ENCODE measurements at places on chromosomes 1 and 21. TPM values are rescaled to one million over a fixed set of nuclear protein-coding genes. Genes with fewer than 3 reads are reported as not detected.

SLC16A4 gene
- 11.0 TPM for total RNA-seq

RXFP4 gene
- not detected for total RNA-seq

GRCh38 chr1:183124259-183124658 lies 61.8 kb upstream of the LAMC2 start:
- no peak for DNase-seq
- H3K27ac ChIP-seq = peak overlapping the region; percentile 14
- peaks cover 99% of the 10 kb centered on the region for H3K36me3 ChIP-seq
- H3K27me3 ChIP-seq = no peaks in the 10 kb centered on the region
- no peaks in the 10 kb centered on the region for H3K4me1 ChIP-seq
- no peak overlapping the region for H3K4me3 ChIP-seq

DNA sequence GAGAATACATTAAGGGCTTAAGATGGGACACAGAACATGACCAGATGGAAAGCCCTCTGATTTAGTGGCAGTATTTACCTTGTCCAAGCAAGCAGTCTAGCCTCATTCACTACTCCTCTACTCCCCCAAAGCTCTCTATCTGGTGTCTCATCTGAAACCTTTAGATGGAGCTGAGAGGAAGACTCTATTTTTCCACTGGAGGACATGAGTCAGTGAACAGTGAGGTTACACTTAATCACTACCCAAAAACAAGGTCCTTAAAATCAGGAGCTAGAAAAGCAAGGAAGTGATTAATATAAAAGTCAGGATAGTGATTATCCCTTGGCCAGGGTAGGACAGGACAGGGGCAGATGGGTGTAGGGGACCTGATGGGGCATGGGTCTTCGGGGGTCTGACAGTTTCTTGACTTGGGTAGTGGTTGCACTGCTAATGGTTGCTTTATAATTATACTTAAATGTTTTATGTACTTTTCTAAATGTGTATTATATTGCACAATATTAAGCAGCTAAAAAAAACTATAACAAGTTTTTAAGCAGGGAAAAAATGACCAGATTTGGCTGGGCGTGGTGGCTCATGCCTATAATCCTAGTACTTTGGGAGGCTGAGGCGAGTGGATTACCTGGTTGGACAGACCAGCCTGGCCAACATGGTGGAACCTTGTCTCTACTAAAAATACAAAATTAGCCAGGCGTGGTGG lies 3.0 kb downstream of the PTPN22 start:
- peaks cover 5% of the 10 kb centered on the region for H3K4me1 ChIP-seq
- H3K36me3 ChIP-seq = no peaks in the 10 kb centered on the region
- H3K4me3 ChIP-seq = no peak overlapping the region
- H3K27ac ChIP-seq = peak overlapping the region; percentile 74
- no peak for DNase-seq

DNA sequence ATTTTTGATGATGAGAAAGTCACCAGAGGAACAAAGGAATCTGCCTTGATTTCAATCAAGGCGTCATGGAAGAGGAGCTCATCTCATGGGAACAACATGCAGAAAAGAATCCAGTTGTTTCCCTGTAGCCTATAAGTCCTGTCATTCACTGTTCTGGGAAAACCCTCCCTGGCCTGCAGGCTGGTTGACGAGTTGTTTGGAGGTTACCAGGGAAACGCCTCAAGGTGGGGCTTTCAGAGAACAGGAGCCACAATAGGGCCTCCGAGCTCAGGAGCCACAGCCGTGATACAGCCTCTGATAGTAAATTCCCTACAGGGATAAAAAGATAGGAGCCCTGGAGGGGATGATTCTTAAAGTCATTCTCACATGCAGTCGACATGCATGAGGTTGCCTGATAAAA lies 135.2 kb downstream of the PSMG1 start:
- H3K36me3 ChIP-seq = peaks cover 11% of the 10 kb centered on the region
- peaks cover 38% of the 10 kb centered on the region for H3K4me1 ChIP-seq
- H3K4me3 ChIP-seq = peak overlapping the region; percentile 44
- peak; percentile 94 for DNase-seq
- peak overlapping the region; percentile 99 for H3K27ac ChIP-seq
- no peaks in the 10 kb centered on the region for H3K27me3 ChIP-seq

MARCKSL1 gene
- 0.65 TPM for total RNA-seq

GRCh38 chr1:60224523-60224922 lies 151.0 kb upstream of the C1orf87 start:
- no peak for DNase-seq
- H3K4me3 ChIP-seq = no peak overlapping the region
- no peak overlapping the region for H3K27ac ChIP-seq
- H3K4me1 ChIP-seq = no peaks in the 10 kb centered on the region

- peaks cover 34% of the 10 kb centered on the region for H3K4me1 ChIP-seq
- no peak overlapping the region for H3K4me3 ChIP-seq
- H3K36me3 ChIP-seq = no peaks in the 10 kb centered on the region
- peak overlapping the region; percentile 43 for H3K27ac ChIP-seq
- H3K27me3 ChIP-seq = no peaks in the 10 kb centered on the region
- peak; percentile 86 for DNase-seq
These were observed 136.1 kb downstream of the TNFSF18 start for GRCh38 chr1:172914501-172915144.

DNA sequence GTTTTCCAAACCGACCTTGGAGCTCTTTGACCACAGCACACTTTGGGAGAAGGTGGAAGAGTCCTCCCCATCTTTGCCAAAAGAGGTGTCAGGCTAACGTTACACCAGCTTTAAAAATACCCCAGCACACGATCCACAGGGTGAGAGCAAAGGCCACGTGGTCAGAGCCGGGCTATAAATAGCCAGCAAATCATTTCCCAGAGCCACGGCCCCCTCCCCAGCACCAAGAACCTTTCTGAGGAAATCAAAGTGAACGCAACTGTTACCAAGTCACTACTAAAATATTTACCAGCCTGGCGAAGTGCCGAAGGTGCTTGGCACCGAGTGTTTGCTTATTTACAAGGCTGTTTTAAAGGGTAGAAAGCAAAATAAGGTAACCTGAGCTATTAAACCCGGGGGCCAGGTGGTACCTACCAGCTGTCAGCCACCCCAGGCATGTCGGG lies 72.4 kb downstream of the CASZ1 start:
- peak overlapping the region; percentile 82 for H3K27ac ChIP-seq
- H3K4me3 ChIP-seq = no peak overlapping the region
- H3K36me3 ChIP-seq = no peaks in the 10 kb centered on the region

CLEC20A gene
- total RNA-seq = not detected

GRCh38 chr21:29378832-29379231 lies 80.1 kb downstream of the BACH1 start:
- peak overlapping the region; percentile 72 for H3K27ac ChIP-seq
- H3K36me3 ChIP-seq = peaks cover 11% of the 10 kb centered on the region
- H3K27me3 ChIP-seq = no peaks in the 10 kb centered on the region

DNA sequence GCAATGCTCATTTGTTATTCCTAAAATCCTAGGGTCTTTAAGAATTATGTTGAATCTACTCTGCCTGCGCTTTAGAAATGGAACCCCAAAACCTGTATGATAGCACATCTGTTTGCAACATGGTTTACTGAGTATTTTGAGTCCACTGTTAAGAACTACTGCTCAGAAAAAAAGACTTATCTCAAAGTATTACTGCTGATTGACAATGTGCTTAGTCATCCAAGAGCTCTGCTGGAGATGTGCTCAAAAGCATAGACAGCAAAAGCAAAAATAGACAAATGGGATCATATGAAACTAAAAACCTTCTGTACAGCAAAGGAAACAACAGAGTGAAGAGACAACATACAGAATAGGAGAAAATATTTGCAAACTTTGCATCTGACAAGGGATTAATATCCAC lies 107.0 kb downstream of the CTH start:
- H3K4me1 ChIP-seq = no peaks in the 10 kb centered on the region
- no peaks in the 10 kb centered on the region for H3K36me3 ChIP-seq
- no peak for DNase-seq
- H3K27me3 ChIP-seq = peaks cover 52% of the 10 kb centered on the region

DNA sequence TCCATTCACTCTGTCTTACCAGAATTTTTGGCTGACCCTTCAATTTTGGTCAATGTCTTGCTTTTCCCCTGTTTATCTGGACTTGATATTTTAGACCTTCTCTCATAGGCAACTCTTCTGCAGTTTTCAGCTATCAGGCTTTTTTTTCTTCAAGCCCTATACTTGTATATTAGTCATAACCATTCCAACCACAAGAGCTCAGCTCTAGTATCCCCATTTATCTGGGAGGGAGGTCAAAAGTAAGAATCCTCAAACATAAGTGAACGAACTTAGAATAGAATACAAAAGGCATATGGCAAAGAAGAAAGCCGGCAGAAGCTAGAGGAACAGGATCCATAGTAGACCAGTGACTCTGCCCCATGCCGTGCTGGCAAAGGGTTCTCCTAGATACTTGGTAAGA lies 45.9 kb upstream of the TNFSF4 start:
- H3K27me3 ChIP-seq = no peaks in the 10 kb centered on the region
- no peaks in the 10 kb centered on the region for H3K36me3 ChIP-seq
- no peak overlapping the region for H3K4me3 ChIP-seq
- DNase-seq = no peak

DNA sequence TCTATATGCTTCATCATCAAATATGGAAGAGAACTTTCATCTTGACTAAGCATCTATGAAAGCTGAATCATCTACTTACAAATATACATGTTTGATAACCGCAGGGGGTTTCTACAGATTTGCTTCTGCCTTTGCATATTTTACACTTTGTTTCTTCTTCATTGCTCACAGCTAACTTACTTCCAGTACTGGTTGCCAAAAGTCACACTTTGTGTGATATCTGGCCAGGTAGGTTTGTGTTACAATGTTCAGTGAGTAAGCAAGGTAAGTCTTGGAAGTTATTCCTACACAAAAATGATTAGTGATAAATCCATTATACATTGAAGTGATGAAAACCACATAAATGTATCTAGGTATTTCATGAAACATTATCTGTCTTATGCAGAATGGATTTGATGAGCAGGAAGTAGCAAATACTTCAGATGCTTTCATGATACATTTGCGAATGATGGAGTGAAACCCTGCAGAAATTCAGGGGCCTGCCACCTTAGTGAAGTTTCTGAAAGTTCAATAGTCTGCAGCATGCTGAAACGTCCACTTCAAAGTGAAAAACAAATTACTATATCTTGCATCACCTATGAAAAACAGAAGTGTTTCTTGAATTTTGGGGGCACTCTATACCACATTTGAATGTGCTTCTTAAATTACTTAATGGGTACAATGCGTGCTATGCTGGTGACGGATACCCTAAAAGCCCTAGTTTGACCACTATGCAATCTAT lies 187.3 kb downstream of the ATP6V1G3 start:
- peaks cover 4% of the 10 kb centered on the region for H3K4me1 ChIP-seq
- no peak overlapping the region for H3K27ac ChIP-seq
- H3K36me3 ChIP-seq = no peaks in the 10 kb centered on the region
- no peaks in the 10 kb centered on the region for H3K27me3 ChIP-seq
- no peak overlapping the region for H3K4me3 ChIP-seq
- DNase-seq = no peak

TRIM63 gene
- not detected for total RNA-seq

DNA sequence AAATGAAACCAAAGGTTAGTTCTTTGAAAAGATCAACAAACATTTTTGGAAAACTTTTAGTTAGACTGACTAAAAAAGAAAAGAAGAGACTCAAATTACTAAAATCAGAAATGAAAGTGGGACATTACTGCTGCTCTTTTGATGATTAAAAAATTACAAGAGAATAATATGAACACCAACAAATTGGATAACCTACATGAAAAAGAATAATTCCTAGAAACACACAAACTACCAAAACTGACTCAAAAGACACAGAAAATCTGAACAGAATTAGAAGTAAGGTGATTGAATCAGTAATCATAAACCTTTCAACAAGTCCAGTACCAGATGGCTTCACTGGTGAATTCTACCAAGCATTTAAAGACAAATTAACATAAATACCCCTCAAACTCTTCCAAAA lies 5.6 kb downstream of the KIFAP3 start:
- DNase-seq = no peak
- H3K4me1 ChIP-seq = peaks cover 32% of the 10 kb centered on the region
- no peaks in the 10 kb centered on the region for H3K27me3 ChIP-seq
- peaks cover 5% of the 10 kb centered on the region for H3K36me3 ChIP-seq
- peak overlapping the region; percentile 15 for H3K4me3 ChIP-seq

SIK1 gene
- total RNA-seq = 77.1 TPM

CASQ1 gene
- total RNA-seq = not detected

- H3K27ac ChIP-seq = no peak overlapping the region
- no peak overlapping the region for H3K4me3 ChIP-seq
- DNase-seq = no peak
- H3K36me3 ChIP-seq = no peaks in the 10 kb centered on the region
- no peaks in the 10 kb centered on the region for H3K27me3 ChIP-seq
These were observed 29.8 kb downstream of the MEGF6 start for GRCh38 chr1:3581296-3582036.

GRCh38 chr1:89850844-89851415 lies 30.1 kb downstream of the LRRC8D start:
- H3K27ac ChIP-seq = no peak overlapping the region
- no peak for DNase-seq
- peaks cover 2% of the 10 kb centered on the region for H3K36me3 ChIP-seq

All from MCF 10A (cell line).